ENCODE measurements at places on chromosomes 3 and 15. TPM values are rescaled to one million over a fixed set of nuclear protein-coding genes. Genes with fewer than 3 reads are reported as not detected.

DNA sequence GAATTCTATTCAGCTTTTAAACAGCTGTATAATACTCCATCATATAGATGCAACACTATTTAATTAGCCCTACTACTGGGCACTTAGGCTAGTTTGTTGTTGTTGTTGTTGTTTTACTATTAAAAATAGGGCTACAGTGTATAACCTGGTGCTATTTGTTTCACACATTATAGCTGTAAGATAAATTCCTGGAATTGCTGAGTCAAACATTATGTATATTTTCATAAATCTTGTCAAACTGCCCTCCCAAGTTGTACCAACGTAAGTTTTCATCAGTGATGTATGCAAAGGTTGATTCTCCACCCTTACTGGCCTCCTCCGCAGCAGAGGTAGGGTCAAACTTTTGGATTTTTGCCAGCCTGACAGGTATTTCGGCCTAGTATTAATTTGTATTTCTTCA lies 3.8 kb upstream of the CEMIP start:
- no peak for DNase-seq

DNA sequence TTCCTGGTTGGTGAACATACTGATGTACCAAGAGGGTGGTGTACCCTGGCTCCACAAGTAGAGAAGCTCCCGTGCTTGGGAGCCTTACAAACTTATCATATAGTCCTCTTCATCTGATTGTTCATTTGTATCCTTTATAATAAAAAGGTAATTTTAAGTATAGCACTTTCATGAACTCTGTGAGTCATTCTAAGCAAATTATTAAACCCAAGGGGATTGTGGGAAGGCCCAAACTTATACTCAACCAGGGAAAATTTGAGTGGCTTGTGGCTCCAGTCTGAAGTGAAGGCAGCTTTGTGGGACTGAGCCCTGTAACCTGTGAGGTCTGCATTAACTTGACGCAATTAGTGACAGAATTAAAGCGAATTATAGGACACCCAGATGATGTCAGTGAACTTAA lies 29.0 kb downstream of the TTBK2 start:
- no peak for DNase-seq

GRCh38 chr15:92385096-92385495 lies 8.6 kb upstream of the ST8SIA2 start:
- no peak for DNase-seq

DNA sequence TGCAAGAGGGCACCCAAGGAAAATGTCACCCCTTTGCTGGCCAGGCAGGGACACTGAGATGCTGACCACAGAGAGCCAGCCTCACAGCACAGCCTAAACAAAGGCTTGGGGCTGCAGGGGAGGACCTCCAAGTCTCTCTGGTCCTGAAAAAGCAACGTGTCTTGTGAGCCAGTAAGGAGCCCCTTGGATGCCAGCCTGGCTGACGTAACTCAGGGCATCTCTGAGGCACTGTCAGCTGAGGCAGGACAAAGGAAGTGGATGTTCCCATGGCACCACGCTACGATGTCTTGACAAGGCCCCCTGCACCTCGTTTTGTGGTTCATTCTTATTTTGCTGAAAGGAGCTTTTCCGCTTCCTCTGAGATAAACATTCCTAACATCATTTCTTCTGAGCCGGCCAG lies 160.7 kb downstream of the OR4M2 start:
- DNase-seq, result no peak

DNA sequence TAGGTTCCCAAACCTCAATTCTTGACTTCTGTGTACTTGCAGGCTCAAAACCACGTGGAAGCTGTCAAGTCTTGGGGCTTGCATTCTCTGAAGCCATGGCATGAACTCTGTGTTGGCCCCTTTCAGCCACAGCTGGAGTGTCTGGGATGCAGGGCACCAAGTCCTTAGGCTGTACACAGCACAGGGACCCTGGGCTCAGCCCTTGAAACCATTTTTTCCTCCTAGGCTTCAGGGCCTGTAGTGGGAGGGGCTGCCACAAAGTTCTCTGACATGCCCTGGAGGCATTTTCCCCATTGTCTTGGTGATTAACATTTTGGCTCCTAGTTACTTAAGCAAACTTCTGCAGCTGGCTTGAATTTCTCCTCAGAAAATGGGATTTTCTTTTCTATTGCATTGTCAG lies 135.4 kb downstream of the ATG7 start:
- DNase-seq, result no peak

- DNase-seq, result no peak
These were observed 139.0 kb downstream of the CHDH start for GRCh38 chr3:53707222-53707621.

GRCh38 chr3:196868297-196868661 lies 559 bp downstream of the SENP5 start:
- no peak for DNase-seq

DNA sequence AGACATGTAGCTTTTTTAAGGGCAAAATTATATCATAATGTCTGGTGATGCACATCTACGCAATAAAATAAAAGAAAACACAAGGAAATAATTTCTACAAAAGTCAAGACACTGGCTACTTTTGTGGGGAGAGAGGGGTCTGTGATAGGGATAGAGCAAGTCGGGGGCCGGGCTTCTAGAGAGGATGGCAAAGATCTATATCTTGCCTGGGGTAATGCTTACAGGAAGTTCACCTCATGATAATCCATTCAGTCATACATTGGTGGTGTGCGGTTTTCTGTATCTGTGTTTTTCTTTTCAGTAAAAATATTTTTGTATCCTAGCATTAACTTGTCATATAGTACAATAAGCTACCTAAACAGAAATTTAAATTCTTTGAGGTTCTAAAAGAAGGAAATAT lies 178.8 kb downstream of the ARRDC4 start:
- no peak for DNase-seq

DNA sequence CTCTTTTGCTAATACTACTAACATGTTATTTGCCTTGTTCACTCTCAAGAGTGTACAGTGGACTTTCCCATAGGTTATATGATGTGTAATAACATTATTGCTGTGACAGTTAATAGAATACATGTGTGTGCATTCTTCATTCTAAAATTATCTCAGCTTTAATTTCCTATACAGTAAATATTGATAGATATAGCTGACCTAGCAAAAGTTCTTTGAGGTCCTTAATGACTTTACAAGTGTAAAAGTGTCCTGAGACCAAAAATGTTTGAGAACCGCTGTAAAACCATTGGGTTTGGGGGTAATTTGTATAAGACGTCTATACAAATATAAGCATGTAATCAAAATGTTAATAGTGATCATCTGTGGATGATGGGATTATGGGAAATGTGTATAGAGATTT lies 469.5 kb upstream of the PROK2 start:
- no peak for DNase-seq

DNA sequence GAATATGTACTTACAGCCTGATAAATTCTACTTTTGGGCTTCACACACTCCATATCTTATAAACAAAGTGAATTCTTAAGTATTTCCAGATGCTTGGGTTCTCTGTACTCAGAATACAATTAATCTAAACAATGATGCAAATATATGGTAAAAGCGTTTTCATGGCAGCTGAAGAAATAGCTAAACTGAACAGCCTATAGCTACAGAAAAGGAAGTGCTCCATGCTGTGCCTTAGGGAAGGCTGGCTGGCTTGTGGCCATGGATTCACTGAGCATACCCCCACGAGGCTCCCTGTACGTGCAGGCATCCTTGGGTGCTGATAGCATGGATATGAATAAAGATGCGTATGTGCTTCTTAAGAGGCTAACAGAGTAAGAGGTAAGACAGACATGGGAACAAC lies 264.0 kb downstream of the KLF13 start:
- DNase-seq, result no peak

- peak; percentile 55 for DNase-seq
These were observed 93.2 kb upstream of the RNF7 start for GRCh38 chr3:141644931-141645330.

- DNase-seq, result peak; percentile 32
These were observed 94.7 kb upstream of the PDZRN3 start for GRCh38 chr3:73719413-73719851.

DNA sequence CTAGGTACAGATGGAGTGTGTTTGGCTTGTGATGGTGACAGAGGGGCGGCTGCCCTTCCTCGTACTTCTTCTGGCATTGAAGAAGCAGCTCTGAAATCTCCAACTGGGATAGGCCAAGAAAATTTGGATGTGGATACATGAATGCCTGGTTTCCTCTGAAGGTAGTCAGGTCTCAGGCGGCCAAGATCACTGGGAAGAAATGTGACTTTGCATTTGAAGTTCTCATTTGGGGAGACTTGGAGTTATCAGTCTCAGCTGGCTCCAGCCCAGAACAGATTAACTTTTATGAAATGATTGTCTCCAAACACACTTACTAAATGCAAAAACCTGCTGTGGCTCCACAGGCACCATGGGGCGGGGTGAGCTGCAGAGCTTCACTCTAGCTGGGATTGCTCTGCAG lies 215.9 kb downstream of the THSD4 start:
- no peak for DNase-seq

DNA sequence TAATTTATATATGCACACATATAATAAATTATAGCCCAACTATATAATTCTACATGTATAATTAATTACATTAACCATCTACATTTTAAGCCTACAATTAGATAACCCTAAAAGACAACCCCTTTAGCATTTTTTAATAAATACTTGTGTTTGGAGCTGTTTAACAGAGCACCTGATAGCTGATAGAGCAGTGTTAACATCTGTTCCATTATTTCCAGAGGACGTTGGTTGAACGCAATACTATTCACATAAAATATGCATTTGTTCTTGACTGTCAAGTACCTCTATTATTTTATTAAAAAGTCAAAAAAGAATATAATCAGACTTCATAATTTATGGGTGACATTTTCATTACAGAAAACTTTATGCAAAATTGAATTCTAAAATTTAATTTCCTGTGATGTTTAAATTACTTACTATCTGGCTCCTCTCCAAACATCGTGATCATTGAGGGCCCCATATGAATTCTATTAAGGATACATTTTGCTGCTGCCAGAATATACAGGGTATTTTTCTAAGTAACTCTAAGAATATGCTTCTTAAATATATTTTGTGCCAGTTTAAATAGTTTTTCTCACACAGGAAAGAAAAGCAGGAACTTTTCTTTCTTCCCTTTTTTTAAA lies 234.3 kb downstream of the SHOX2 start:
- no peak for DNase-seq

DNA sequence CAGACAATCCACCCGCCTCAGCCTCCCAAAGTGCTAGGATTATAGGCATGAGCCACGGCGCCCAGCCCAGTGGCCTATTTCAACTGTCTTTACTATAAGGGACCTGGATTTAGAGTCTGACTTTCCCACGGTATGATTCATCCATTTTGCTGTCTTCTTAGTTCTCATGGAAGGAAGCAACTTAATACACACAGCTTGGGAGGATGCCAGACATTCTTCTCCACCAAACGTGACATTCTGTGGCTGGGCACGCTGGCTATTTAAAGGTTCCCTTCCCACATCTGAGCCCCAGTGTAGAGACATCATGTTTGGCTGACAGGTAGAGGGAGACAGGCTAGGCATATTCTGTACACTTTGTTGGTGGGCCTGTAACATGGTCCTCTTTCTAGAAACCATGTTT lies 26.2 kb downstream of the FAM43A start:
- DNase-seq, result peak; percentile 39

DNA sequence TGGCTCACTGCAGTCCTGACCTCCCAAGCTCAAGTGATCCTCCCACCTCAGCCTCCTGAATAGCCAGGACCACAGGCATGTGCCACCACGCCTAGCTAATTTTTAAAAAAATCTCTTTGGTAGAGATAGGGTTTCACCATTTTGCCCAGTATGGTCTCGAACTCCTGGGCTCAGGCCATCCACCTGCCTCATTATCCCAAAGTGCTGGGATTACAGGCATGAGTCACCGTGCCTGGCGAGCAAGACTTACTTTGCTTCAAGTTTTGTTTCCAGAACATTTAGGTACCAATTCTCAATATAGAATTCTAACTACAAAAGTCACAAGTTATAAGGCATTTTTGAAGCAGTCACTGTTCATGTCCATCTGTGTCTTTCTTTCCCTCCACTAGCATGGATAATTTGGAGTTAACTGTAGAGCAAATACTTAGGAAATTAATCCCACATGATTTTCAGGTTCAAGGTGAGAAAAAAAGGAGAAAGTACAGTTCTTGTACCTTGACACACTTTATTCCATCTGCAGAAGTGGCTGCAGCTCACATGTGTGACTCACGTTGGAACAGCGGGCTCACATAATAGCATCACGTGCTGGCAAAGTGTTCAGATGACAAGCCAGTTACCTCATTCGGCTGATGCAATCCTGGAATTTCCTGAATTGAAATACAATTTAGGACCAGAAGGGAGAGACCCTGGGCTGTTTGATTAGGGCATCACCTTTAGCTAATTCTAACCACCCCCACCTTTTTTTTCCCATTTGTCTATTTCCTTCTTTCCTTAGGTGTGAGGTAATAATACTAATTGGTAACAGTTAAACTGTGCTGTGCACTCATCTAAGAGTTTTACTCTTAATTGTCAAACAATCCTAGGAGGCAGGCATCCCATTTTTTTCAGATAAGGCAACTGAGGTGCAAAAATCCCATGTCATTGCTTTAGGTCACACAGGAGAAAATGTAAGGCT lies 46.9 kb upstream of the NEDD4 start:
- peak; percentile 65 for DNase-seq

DNA sequence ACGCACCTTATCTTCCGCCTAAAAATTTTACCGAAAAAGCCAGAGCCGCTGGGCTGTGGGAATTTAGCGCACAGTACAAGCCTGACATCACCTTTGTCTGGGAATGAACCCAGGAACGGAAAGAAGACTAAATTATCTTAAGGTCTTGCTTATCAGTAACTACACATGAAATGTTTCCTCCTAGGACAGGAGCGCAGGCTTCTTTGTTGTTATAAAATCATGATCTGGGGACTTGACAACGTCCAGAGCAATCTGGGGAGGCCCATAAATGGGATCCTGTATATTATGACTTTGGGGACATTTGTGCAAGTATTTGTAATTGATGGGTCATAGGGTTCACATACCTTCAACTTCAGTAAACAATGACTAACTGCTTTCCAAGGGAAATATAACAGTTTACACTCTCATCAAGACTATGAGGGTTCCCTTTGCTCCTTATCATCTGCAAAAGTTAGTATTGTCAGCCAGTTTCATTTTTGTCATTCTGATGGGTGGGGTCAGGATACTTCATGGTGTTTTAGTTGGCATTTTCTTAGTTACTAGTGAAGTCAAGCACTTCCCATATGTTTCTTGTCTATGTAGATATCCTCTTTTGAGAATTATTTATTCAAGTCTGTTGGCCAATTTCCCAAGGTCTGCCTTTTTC lies 213.9 kb upstream of the PFN2 start:
- DNase-seq, result no peak

GRCh38 chr3:53160660-53161449 lies at the start of gene PRKCD:
TSS of gene PRKCD (plus strand) at chr3:53161209. CDS start at chr3:53178423, 17,214 bp downstream.
- peak; percentile 76 for DNase-seq

DNA sequence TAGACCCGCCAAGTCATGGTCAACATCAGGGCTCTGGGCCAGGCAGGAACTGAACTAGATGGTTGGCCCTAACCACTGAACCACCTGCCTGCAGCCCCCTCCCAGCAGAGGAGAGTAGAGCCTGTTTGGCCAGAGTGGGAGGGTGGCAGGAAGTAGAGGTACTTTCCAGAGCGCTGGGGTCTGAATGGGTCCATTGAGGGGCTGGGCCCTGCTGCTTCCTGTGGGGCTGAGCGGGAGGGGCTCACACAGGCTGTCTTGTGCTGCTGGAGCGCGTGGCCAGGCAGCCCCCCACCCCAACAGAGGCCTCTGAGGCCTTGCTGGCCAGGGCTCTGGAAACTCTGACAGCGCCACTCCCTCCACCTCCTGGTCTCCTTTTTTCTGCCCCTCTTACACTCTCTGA lies 17.4 kb downstream of the CSPG4 start:
- no peak for DNase-seq

WDR6 gene
- total RNA-seq, result 50.0 TPM

IQCF5 gene
- total RNA-seq, result not detected

GANC gene
- total RNA-seq, result 48.9 TPM

C3orf20 gene
- total RNA-seq, result 0.07 TPM

EAF2 gene
- 10.4 TPM for total RNA-seq

Measured in uterus (tissue), 4 donors.